ENCODE measurements at places on chromosomes 7 and 10.

- no peak for DNase-seq
These were observed 224.5 kb downstream of the SEMA3A start for GRCh38 chr7:83970081-83970480.

DNA sequence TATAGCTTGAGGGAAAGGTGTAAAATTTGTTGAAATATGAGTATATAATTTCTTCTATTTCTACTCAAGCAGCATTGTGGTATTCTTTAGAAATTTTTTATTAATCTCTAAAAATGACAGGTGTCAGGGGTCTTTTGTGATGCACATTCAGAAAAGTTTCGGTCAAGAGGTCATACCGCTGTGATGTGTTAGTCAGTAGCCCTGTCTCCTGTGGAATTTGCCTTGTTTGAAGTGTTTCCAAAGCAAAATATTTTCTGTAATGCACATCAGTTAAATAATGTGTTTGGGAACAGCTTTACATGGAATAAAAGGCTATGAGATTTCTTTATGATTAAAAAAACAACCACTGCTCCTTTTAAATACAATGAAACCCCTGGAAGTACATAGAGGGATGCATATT lies 35.8 kb downstream of the FOXP2 start:
- DNase-seq, result no peak

- DNase-seq, result no peak
These were observed 42.8 kb downstream of the MINDY3 start for GRCh38 chr10:15817409-15818046.

GRCh38 chr7:95736635-95737034 lies 35.7 kb upstream of the DYNC1I1 start:
- no peak for DNase-seq

DNA sequence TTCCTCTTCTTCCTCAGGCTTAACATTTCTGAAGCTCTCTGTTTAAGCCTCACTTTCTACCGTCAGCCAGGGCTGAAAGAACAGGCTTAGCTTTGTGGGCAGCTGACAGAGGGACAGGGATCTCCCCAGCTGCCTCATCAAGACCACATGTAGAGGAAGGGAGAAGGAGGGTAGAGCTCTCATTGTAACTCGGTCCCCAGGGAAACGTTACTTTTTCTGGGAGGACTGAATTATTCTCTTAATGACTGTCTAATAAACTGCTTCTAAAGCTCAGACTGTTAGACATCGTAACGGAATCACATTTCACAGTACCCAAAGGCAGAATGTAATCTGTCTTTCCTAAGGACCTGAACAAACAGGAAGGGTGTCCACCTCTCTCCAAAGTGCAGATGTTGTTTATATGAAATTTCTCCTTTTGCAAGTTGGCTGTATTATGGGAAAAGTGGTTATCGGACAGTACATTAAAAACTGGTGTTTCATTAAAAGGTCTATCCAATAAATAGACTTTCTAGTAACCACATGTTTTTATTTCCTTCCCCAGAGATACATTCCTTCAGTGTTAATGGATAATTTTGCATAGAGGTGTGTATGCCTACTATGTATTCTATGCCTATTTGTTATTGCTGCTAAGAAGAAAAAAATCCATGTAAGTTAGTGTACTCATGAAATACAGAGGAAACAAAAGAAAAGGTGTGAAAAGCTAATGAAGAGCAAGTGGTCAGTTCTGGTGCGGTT lies 144.2 kb downstream of the CTTNBP2 start:
- DNase-seq, result no peak

GRCh38 chr7:84720456-84721097 lies 466.3 kb downstream of the SEMA3D start:
- no peak for DNase-seq

GRCh38 chr7:30595436-30596013 lies 847 bp downstream of the GARS1 start:
- no peak for DNase-seq

GRCh38 chr10:47176903-47177868 lies 122.8 kb upstream of the GDF10 start:
- no peak for DNase-seq

DNA sequence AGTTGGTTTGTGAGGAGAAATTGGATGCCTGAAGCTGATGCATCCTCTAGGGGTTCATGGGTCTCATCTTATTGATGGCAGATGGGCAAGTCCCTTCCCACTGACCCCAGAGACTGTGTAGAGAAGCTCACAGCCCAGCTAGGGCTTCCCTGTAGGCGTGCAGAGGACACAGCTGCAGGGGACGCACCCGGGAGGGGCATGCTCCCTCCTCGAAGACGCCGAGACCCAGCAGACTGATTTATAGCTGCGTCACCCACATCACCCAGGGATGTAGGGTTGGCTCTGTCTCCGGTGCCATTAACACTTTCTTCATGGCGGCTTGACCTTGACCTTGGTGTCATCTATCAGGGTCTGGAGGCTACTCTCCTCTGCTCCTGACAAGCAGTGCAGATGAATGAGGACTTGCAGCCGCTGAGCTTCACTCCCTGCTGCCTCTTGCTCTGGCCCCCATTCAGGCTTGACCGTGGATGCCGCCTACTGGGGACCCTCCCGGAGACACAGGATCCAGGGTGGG lies 549.7 kb downstream of the TCERG1L start:
- DNase-seq, result no peak

DNA sequence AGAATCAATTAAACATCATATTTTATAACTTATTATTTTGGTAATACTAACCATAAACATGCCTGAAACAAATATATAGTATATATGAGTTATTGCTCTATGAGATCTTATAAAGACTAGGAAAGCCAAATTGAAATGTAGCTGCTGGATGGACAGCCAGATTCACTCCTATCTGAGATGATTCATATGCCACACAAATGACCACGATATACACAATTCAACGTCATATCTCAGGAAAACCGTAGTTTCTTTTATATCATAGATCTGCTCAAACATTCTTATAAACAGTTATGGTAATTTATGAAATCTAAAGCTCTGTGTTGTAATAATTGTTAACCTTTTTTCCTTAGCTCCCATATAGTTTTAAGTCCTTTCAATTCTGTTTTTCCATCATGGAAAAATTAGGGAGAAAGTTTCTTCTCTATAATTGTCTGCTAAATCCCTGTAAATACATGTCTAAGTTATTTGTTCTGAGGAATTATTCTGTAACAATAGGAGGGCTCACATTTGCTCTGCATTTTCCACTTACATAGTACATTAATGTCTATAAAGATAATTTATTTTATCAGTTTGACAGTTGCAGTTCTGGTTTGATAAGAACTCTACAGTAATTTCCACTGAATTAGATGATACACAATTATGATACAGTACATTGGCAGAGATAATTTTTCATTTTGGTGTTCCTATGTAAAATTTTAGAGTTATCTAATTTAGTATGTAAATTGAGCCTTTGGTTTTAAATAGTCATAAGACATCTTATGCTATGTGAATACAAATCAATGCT lies 42.7 kb downstream of the GNAT3 start:
- no peak for DNase-seq

GRCh38 chr7:90425376-90425775 lies 22.1 kb downstream of the CLDN12 start:
- DNase-seq, result no peak

DNA sequence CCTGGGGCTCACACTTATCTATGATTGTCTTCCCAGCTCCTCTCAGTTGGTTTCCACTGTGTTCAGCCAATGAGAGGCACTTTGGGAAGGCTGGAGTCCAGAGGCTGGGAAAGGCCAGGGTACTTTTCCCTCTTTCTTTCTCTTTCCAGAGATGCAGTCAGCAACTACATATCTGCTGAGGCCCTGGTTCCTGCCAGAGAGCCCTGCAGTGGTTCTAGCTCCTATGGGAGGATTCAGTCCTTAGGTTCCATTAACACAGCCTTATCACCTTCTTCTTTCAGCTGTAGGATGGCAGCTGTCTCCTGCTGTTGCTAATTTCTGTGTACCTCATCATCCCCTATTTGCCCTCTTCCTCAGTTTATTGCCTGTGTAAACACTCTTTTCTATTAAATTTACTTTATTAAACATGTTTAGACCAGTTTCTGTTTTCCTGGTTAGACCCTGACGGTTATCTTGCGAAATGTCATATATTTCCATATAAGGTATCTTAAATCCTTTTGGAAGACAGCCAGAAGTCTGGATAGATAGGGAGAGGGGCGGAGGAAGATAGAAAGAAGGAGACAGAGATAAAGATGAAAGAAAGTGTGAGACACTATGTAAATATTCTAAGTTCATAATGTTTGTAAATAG lies 100.3 kb downstream of the HGF start:
- no peak for DNase-seq

DNA sequence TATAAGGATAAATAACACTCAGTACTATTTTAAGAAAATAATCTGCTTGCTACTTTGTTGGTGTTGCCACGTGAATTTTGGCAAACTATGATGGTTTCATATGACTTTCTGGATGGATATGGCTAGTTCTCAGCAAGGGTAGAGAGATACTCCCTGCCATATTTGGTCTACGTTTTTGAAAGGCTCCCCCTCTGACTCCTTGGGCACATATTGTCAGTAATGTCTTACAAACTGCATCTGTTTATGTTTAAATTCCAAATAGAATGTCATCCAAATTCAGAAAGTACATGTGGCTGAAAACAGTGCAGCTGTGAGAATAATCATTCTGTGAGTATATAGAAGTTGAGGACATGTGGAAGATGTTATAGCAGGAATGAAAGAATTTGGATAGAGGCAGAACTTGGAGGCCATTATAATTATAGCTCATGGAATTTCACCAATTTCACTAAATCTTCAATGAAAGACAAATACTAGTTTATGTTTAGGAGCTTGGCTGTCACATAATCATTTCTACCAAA lies 107.8 kb downstream of the SRI start:
- no peak for DNase-seq

DNA sequence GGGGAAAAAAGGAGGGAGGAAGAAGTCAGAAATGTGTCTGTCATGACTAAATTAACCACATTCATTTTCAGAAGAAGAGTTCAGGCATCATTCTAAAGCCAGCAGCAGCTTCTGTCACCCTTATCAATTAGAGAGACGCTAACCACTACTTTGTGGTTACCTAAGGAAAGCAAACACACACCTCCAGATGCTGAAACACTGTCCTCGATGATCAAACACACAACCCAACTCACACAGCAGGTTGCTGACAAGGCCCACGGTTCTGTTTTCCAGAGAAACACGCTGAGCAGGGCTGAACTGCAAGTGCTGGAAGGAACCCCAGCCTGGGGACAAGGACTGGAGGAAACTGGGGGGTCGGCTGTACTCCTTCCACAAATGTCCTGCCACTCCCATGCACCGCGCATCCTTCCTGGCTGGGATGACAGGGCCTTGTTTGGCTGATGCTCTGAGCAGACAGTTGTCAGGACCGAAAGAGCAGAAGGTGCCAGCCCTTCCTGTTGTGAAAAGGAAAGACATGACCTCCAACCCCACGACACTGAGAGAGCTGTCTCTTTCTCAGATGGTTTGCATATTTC lies 36.6 kb downstream of the PRKCQ start:
- DNase-seq, result peak; percentile 71

DNA sequence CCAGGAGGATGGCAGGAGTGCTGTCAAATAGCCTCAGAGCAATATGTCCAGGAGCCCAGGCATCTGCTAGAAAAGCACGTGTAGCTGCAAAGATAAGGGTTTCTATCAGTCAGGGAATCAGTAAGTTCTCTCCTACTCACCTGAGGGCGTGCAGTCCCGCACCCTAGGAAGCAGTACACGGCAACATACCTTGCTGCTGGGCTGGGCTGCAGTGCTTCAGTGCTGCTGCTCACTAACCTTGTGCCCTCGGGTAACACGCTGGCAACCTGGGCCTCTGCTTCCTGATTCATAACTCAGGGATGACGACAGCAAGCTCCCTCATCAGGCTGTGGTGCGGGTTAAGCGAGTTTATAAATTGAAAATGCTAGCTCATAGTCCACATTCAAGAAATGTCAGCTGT lies 29.5 kb upstream of the CCNY start:
- no peak for DNase-seq

DNA sequence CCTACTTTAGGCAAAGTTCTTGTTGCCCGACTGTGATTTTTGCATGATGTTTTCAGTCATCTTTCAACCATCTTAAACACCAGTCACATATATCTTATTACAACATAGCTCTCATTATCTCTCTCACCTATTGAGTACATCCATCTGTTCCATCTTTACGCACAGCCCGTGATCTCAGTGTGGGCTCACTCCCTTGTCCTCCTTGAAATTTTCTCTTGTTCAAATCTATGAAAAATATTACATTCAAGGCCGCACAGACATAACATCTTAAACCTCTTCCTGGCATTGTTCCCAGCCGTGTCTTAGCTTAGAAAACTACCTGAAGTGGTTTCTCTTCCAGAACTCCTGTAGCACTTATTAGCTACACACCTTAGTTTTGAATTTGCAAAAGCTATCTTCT lies 32.6 kb downstream of the NET1 start:
- DNase-seq, result no peak

DNA sequence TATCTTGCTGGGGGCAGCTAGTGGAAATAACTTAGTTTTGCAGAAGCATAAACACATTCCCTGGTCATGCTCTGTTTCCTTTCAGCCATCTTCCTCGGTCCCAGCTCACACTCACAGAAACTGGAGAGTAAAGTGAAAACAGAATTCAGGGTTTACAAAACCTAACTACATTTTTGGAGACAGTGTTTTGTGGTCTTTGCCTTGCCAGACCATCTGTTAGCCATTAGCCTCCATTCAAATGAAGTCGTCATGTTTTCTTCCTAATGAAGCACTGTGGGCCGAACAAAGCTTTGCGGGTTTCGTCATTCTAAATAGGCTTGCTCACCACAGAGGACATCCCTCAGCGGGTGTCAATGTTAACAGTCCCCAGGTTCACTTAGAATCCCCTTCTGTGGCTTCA lies 214.6 kb upstream of the TMEM72 start:
- DNase-seq, result no peak

Measured in stimulated activated CD4-positive, alpha-beta T cell treated with anti-CD3 and anti-CD28 coated beads, Interleukin-15, amount 100 ng/mL, for 24 hours (primary cell).